Activated CD8-positive, alpha-beta memory T cell treated with anti-CD3 and anti-CD28 coated beads for 4 hours (primary cell): ENCODE measurements at places on chromosomes 3 and 15.

GRCh38 chr3:41881233-41881821, 80.6 kb downstream of the ULK4 start:
- DNase-seq = no peak

DNA sequence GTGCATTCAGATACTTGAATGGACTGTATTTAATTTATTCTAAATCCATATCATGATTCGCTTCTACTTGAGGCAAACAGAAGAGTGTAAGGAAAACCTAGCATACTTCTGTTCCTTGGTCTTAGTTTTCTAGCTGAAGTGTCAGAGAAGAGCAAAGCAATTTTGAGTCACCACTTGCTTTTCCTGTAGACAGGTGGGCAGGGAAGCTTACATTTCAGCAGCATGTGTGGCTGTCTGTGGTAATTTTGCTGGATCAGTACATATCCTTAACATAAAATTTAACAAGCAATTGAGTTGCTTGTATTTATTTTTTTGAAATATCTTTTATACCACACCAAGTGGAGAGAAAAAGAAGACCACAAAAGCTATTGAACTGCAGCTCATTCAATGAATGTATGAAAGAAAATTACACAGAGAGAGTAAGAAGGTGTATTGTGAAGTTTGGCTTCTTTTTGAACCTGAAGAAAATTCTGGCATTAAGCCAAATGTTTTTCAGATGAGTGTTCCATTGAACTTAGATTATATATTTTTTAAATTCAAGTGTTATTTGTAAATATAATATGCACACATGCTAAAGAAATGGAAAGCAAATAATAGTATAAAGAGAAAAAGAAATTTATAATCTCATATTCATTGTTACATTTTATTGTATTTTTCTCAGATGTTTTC, 747.6 kb downstream of the NAALADL2 start:
- DNase-seq = no peak

GRCh38 chr15:49154799-49155109, 645 bp downstream of the COPS2 start:
- DNase-seq = no peak

DNA sequence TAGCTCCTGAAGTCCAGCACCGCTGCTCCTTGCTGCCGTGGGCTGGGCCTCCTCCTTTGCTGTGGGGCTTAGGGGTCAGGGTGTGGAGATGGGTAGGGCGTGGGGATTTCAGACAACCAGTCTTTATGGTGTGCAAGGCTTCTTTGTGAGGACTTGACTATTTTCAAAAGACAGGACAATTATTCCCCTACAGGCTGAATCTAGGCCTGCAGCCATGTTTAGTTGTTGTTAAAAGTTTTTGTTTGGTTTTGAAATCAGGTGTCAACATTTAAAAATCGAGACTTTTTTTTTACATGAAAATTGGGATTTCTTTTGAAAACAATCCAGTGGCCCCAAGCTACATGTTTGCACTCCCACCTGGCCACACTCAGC, 10.6 kb downstream of the RPL32 start:
- no peak for DNase-seq

DNA sequence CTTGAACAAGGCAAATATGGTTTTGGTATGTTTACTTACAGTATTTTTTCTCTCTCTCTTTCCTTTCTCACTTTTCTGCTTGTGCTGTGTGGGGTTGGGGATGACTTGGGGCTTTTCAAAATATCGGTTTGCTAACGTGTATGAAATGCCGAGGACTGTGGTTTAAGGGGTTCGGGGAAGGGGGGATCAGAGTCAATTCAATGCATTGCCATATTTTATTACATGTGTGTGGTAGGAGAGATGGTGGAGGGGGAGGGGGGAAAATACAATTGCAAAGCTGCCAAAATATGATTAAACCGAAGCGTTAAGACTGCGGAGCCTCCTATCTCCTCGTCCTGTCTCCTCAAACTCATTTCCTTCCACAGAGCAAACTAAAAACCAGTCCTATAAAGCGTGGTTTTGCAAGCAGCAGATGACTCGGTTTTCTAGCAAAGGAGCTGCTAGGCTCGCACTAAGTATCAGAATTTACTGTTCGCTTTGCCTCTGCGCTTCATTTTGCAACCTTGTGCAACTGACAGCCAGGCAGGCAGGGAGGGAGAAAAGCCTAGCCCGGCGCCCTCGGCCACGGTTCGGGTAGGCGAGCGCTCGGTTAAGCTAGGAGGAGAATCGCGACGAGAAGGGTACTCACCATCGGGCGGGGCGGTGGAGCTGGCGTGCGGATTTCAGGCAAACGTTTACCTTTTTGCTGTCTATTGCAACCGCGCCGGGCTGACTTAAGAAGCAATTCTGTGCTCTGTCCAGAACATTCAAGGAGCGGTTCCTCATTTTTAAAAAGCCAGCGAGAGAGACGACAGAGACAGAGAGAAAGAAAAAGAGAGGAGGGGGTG, 4.0 kb upstream of the NR2F2 start:
- no peak for DNase-seq

GRCh38 chr3:42116466-42116865, 25.3 kb downstream of the TRAK1 start:
- no peak for DNase-seq

GRCh38 chr3:85539232-85539631, 580.4 kb downstream of the CADM2 start:
- no peak for DNase-seq

GRCh38 chr3:127994011-127994410, 58.2 kb upstream of the SEC61A1 start:
- no peak for DNase-seq

GRCh38 chr3:27746838-27747237, 24.7 kb upstream of the EOMES start:
- no peak for DNase-seq

GRCh38 chr3:34396956-34397355, 598.5 kb downstream of the PDCD6IP start:
- no peak for DNase-seq

DNA sequence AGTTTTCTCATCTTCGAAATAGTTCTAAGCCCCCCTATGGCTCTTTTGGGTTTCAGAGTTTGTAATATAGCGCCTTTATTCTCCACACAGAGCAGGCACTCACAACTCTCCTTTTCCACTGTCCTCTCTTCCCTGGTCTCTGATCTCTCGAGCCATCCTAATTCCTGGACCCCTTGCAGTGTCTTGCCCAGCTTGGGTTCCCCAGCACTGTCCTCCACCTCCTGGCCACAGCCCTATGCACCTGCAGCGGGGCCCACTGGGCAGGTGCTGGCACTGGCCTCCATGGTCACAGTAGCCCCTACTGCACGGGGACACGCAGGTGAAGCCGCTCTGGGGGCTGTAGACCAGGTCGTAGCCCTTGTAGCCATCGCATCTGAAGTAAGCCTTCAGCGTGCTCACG, 27.9 kb downstream of the MUC20 start:
- DNase-seq = no peak

DNA sequence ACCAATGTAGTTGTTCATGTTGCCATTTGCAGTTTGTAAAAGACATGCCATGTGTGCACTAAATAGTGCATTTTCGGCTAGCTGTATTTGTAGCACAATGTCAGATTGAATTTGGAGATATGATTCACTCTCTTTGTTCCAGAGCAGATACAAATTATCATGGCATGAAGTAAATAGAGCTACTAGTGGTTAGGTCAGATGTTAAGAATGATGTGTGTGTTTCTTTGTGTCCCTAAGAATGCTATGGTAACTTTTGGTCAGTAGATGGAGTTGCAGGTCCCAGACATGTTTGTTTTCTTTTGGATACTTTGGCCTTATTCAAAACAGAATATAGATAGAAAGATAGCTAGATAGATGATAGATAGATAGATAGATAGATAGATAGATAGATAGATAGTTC, 595.8 kb downstream of the NLGN1 start:
- DNase-seq = no peak

DNA sequence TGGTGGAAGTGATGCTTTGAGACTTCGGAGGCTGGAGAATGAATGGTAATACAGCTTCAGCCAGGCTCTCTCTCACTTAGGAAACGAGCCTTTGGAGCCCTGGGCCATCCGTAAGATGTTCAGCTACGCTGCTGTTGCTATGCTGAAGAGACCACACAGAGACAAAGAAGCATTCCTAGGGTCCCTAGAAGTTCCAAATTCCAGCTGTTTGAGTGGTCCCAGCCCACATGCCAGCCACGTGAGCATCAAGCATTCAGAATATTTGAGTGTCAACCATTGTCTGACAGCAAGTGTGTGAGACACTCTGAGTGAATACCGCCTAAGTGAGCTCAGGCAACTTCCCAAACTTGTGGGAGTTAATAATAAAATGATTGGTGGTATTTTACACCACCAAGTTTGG, 212.9 kb downstream of the CD47 start:
- no peak for DNase-seq

DNA sequence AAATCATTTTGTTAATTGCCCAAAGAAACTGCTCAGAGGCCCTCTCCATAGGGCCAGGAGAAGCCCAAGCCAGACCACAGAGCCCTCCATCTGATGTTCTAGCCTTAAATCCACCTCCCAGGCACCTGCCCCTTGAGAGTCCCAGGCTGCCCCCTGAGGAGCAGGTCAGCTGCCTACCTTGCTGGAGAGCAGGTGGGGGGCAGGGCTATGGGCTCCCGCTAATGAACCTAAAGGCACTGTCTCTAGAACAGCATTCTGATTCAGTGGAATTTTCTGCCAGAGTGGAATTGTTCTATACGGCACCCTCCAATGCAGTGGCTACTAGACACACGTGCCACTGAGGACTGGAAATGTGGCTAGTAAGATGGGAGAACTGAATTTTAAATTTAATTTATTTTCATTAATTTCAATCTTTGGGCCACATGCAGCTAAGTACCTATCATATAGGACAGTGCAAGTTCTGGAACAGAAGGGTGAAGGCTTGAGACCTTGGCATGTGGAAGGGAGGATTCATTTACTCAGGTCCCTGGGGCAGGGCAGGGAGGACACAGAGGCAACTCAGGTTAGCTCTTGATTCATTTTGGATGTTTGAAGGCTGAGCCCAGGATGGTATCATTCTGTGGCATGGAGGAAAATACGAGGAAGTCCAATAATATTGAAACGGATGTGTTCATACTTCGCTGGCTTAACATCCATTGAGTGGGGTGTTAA, 11.4 kb downstream of the AMOTL2 start:
- DNase-seq = no peak

GRCh38 chr3:60501314-60501713, 749.9 kb downstream of the FHIT start:
- DNase-seq = no peak

DNA sequence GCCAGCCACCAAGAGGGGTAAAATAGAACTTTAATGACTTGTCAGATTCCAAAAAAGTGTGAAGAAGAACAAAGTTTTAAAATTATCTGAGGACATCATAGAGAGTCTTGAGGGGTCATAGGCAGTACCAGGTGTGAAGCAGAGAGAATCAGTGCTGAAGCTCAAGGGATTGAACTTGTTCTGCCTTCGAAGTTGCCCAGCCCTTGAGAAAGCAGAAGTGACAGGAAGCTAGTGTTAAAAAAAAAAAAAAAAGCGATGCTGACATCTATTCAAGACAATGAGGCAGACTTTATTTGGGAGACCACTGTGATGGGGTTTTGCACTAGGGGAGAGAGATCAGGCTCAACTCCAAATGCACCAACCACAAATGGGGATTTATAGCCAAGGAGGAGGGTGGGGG, 21.8 kb downstream of the FBXO22 start:
- no peak for DNase-seq

DNA sequence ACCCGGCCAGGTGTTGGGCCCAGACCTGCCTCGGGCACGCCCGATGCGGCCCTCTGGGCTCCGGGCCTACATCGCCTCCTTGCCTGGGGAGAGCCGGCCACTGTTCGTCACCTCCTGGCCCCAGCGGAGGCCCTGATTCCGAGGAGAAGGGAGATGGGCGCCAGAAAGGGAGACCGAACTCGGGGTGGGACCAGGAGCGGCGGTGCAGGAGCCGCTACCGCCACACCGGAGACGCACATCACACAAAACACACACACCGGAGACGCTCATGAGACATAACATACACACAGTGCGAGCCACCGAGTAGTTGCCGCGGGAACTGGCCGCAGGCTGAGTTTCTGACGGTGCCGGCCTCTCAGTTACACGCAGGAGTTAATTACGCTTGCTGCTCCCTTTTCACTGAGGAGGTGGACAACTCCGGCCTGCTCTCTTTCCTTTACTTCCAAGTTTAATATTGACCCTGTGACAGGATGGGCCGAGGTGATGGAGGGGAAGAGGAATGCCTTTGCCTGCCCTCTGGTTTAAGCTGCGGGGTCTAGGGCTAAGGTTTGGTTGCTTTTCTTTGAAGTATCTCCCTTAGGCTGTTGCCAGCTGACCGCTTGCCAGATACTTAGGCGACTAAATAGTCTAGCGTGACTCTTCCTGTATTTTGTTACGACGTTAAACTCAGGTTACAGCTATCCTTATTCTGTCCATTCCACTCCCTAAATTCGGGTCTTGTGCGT, 570 bp downstream of the PCNP start:
- DNase-seq = no peak

DNA sequence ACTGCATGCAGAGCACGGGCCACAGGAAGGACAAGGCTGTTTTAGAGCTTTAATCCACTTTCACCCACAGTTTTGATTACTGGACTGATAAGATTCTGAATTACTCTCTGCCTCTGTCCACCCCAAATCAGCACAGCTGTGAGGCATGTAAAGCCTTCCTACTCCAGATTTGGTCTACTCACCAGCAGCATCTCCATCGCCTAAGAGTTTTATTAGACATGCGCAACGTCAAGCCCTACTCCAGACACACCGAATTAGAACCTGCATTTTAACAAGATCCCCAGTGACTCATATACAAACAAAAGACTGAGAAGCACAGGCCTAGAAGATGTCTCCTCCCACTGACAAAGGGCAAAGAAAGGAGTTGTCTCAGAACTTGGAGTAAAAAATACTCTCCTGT, 221.2 kb downstream of the TUSC7 start:
- no peak for DNase-seq

- DNase-seq = no peak
Measured at GRCh38 chr3:168330983-168331382, 235.3 kb upstream of the GOLIM4 start.

GRCh38 chr3:53170325-53171063, 9.5 kb downstream of the PRKCD start:
- DNase-seq = no peak

DNA sequence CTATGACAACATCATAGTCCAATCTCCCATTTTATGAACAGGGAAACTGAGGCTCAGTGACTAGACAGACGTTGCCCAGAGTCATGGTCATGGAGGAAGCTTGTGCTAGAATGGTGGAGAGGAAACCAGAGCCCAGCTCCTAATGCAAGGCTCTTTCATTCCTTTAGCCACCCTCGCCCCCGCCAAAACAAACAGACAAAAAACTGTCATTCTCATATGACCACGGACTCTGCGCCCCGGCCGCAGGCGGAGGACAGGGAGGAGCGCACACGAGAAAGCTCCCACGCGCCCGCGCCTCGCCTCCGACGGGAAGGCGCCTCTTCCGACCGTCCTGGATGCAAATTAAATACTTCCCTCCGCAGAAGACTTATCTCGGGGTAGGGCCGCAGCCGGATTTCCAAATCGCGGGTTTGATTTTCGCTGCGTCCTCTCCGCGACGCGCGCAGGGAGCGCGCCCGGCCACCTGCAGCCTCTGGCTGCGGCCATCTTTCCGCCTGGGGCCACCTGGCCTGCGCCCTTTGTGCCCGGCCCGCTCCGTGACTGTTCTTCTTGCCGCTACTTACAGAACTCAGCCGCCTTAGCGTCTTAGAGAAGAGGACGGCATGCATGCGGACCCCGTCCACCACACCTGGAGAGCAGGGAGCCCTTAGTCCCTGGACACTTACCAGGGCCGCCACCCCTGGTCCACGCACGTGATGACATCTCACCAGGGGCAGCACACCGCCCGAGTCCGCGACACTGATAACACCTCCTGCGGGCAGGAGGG, 670 bp upstream of the ATP13A3 start:
- DNase-seq = no peak

- DNase-seq = peak; percentile 64
Measured at GRCh38 chr15:45454814-45455213, 67.7 kb downstream of the SLC30A4 start.

- DNase-seq = no peak
Measured at GRCh38 chr3:78497021-78497420, 1270.8 kb downstream of the ROBO1 start.
